ENCODE measurements at places on chromosomes 7 and 10.

DNA sequence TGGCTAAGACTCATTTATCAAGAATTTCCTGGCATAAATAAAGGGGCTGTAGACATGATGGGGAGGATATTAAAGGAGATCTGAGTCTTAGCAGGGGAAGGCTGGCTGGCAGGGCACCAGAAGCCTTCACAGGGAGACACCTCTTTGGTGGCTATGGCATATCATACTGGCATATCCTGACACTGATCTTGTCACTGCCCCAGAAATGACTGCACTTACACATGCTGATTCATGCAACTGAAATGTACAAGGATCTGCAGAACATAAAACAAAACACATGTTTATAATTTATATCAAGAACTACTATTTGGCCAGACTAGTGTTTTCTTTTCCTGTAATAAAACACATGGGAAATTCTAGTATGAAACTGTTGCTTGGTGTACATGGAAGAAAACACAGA lies 5.5 kb upstream of the LIPN start:
- no peak for DNase-seq

DNA sequence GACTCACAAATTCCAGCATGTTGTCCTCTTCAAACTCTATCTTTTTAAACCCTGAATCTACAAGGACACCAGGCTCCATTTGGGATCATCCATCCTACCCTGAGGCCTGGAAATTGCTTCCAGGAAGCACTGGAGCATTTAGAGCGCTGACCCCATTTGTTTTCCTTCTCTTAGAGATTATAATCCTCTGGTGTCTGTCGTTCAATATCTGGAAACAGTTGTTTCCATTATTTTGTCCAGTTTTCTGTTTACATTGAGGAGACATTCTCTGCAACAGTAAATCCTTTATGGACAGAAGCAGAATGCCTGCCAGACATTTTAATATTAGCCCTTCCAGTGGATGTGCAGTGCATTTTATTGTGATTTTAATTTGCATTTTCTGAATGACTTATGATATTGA lies 119.4 kb upstream of the MEOX2 start:
- no peak for DNase-seq

- no peak for DNase-seq
Measured at GRCh38 chr10:86113044-86113443, 253.6 kb downstream of the GRID1 start.

- no peak for DNase-seq
Measured at GRCh38 chr7:38743899-38744298, 112.7 kb upstream of the AMPH start.

GRCh38 chr7:128112781-128113221 lies 81.6 kb upstream of the LRRC4 start:
- DNase-seq: no peak

- no peak for DNase-seq
Measured at GRCh38 chr7:157537056-157537455, 200.3 kb downstream of the DNAJB6 start.

- no peak for DNase-seq
Measured at GRCh38 chr10:12884851-12885250, 116.7 kb downstream of the CCDC3 start.

DNA sequence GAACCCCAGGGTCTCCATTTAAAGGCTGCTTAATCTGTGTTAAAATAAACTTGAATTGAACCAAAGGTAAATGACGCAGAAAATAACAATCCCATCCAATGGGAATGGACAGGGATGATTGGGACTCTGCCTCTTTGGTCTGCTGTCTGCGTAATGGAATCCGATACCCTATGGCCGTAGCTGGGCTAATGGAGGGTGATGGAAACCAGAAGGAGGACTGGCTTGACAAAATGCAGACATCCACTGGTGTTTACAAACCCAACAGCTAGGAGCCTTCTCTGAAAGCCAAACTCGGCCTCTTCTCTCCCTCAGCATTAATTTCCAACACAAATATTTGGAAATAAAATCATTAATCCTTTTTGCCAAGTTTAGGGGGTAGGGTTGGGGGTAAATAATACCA lies 162.2 kb upstream of the CHST15 start:
- DNase-seq: no peak

DNA sequence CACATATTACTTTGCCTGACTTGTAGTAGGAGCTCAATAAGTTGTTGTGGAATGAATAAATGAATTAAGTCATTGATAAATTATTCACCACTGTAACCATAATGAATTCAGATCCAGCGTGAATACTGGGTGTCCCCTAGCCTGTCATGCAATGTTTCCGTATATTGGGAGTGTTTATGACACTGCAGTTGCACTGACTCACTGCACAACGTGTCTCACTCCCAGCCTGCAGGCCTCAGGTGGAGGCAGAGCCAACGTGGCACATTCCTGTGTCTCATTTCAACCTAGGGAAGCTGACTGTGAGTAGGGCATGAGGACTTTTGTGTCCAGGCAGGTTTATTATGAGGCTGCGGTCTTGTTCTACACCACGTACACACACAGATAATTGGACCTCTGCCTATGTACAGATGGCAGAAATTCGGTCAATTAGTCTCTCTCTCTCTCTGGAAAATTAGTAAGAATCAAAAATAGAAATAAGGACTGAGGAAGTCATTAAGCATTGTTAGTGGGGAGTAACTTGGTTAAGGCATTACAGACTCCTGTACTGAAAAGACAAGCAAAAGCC lies 299.1 kb upstream of the IGFBP3 start:
- DNase-seq: no peak

GRCh38 chr10:70191161-70191971 lies 21.1 kb upstream of the SAR1A start:
- DNase-seq: no peak

GRCh38 chr10:95451568-95452524 lies 109.3 kb downstream of the SORBS1 start:
- DNase-seq: no peak

DNA sequence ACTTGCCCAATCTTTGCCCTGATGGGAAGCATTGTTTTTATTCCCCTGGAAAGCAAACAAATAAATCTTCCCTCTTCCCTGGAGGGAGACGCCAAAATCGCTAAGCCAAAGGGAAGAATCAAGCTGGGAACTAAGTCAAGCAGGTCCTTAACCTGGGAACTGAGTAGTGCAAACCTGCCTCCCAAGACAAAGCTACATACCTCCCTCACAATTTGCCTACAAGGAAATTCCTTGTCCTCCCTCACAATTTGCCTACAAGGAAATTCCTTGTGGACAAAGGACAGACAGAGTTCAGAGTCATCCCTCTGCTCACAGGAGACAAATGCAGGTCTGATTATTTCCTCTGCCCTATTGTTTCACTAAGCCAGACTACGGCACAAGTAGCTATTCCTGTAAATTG lies 50.5 kb downstream of the SPOCK2 start:
- no peak for DNase-seq

DNA sequence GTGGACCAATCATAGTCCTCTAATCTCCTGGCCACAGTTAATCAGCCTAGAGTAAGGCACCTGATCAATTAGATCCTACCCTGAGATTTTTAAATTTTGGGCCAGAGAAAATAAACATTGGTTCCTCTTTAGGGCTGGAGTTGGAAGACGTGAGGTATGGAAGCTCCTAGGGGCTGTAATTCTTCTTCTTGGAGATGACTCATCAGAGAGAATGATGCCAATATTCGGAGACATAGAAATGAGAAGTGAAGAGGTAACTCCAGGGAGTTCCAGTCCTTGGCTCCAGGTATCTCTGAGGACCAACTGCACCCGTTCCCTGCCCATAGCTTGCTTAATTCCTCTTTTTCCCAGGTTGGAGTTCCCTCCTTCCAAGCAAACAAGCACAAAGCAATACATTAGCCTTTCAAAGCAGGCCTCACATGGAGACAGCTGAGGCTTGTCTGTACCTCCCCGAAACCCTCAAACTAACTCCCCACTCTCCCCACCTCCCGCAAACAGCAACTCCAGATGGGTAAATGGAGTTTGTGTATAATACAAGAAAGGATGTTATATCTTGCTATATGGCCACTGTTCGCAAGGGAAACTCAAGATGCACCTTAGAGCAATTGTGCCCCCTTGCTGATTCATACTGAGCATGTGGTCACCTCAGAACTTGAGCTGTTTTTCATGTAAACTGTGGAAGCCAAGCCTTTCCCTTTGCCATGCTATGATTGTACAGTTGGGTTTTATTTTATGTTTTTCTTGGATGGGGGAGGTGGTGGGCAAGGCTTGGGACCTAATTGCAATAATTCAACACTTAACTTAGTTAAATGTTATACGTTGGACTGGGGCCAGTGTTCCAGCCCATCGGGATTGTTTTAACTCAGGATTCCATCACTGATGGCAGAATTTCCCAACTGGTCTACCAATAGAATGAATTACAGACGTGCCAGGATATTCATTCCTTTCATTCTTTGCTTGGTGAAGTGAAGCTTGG lies 29.3 kb downstream of the PIK3AP1 start:
- DNase-seq: no peak

- DNase-seq: no peak
Measured at GRCh38 chr7:93055543-93056107, 62.2 kb downstream of the SAMD9 start.

GRCh38 chr10:72009425-72010081 lies 45.4 kb downstream of the CHST3 start:
- no peak for DNase-seq
